ENCODE measurements at places on chromosomes 6 and 20.
A peak's percentile ranks its signal among the peaks of the same experiment; 100 is the strongest.

DNA sequence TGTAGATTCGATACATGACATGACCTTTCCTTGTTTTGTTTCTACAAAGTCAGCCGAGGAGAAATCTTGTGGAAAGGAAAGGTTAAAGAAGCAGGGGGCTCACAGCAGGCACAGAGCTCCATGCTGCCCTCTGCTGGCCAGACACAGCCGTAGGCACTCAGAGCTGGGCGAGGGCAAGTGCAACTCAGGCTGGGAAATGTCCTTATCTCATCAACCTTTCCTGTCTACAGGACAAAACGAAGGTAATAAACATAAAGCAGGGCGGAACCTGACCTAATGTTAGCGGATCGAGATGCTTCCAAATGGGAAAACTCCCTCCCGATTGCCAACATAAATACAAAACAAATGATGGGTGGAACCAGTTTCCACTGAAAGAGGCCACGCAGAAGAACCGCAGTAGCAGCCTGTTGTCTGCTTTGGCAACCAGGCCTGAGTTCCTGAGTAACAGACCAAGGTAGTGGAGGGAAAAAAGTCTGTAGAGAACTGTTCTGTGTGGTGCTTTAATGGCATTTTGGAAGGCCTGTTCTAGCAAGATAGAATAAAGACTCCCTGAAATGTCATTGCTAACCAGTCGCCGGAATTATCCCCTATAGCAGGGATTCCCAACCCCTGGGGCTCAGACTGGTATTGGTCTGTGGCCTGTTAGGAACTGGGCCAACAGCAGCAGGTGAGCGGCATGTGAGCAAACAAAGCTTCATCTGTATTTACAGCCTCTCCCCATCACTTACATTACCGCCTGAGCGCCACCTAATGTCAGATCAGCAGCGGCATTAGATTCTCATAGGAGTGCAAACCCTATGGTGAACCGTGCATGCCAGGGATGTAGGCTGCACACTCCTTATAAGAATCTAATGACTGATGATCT, 85.2 kb downstream of the MBOAT1 start:
- DNase-seq: peak; percentile 58

DNA sequence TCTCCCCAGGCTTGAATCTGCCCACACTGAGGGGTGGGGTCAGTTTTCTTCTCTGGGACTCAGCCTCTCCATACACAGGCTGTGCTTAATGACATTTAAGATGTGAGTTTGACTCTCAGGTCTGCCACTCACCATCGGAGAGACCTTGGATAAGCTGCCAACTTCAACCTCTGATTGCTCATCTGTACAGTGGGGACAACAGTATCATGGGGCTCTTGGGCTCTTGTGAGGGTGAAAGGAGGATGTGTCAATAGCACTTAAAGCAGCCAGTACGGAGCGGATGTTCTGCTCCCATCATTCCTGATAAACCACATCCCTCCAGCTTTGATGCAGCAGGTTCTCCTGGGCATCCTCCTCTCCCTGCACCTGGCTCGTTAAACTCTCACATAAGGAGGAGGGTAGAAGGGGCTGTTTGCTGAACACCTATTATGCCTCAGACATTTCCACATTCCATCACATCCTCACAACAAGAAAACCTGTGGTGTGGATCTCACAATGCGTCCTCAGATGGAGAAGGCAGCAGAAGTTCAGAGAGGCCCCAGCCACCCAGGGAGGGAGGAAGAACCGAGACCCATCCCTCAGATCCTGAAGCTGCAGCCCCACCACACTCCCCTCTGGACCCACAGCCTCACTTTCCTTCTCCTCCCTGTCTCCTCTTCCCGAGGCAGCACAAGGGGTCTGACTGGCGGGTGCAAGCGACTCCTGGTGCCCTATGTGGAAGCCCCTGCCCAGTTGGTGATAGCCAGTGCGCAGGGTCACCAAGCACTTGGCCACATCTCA, 1.9 kb upstream of the PDYN start:
- no peak for DNase-seq

DNA sequence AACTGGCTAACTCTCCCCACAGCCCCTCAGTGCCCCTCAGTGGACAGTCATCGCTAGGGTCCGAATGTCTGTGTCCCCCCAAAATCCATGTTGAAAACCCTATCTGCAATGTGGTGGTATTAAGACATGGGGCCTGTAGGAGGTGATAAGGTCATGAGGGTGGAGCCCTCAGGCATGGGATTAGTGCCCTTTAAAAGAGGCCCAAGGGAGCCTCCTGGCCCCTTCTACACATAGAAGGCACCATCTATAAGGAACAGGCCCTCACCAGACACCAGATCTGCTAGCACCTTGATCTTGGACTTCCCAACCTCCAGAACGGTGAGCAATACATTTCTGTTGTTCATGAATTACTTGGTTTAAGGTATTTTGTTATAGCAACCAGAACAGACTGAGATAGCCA, 6.7 kb upstream of the TRAF3IP2 start:
- no peak for DNase-seq

GRCh38 chr6:31587791-31588777, 2.0 kb downstream of the LST1 start:
- DNase-seq: no peak

DNA sequence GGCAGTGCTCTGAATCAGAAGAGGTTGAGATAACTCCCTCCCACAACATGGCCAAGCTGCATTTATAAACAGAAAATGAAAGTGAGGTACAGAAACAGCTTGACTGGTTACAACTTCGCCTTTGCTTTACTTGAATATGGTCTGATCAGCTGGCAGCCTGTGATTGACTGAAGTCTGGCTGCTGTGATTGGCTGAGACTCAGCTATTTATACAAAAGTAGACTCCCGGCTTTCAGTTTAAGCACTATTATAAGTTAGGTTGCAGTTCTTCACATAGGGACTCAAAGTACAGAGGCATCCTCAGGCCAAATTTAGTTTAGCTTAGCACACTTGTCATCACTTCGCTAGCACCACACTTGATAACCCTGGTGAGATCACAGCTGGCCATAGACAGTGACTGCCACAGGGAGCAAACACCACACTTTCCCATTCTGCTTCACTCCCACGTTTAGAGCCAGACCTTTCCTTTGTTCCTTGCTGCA, 362.6 kb downstream of the EPM2A start:
- DNase-seq: no peak

DNA sequence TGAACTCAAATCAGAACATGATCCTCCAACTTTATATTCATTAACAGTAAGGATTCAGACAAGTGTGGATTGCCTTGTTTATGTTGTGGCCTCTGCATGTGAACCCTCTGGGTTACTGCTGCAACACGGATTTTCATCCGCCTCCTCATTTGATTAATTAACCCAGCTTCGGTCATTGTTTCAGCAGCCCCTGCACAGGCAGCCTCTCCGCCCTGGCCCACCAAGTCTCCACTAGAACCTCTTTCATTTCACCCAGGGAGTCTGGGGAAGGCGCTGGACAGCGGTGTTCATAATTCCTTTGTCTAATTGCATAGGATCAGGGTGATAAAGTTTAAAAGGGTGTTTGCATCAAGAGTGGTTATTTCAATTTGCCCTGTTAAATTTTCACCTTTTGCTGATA, 15.7 kb downstream of the NKX2-2 start:
- no peak for DNase-seq

DNA sequence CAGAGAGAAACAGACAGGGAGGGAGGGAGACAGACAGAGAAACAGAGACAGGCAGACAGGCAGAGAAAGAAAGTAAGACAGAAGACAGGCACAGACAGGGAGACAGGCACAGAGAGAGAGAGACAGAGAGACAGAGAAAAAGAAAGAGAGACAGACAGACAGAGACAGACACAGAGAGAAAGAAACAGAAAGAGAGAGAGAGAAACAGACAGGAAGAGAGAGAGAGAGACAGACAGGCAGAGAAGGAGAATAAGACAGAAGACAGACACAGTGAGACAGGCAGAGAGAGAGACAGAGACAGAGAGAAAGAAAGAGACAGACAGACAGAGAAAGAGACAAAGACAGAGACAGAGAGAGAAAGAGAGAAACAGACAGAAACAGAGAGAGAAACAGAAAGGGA, 754.8 kb upstream of the DEFB115 start:
- no peak for DNase-seq
